Natural killer cell (primary cell): ENCODE measurements at places on chromosomes 3 and 15. TPM values are rescaled to one million over a fixed set of nuclear protein-coding genes. Genes with fewer than 3 reads are reported as not detected.
A peak's percentile ranks its signal among the peaks of the same experiment; 100 is the strongest.

GRCh38 chr3:31448035-31448881 lies 84.5 kb upstream of the STT3B start:
- DNase-seq, result peak; percentile 56
- H3K4me3 ChIP-seq, result no peak overlapping the region
- no peak overlapping the region for H3K27ac ChIP-seq
- H3K27me3 ChIP-seq, result no peaks in the 10 kb centered on the region

DNA sequence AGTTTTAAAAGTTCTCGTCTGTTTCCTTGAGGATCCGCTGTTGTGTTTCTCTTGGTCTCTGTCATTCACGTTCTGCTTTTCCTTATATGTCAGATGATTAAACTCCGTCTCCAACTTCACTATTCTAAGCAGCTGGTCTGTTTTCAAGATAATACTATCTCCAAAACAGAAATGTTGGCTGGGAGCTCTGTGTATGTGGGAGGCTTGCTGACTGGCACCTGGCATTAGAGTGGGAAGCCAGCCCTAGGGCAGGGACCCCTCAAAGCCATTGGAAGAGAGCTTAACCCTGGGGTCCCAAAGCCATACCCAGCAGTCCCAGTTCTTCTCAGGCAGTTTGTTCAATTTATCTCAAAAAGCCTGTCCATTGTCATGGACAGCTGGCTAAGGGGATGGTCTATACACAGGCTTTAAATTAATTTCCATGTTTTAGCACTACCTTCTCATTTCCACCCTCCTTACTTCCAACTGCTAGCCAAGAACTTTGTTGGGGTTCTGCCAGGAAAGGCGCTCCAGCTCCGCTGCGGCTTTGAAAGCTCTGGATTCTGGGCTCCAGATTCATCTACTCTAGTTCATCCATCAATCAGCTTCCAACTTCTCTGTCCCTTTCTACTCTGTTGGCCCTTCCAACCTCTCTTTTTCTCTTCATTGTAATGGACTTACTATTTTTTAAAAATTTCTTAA lies 9.2 kb downstream of the BTBD1 start:
- H3K27me3 ChIP-seq, result no peaks in the 10 kb centered on the region
- H3K4me3 ChIP-seq, result no peak overlapping the region
- no peaks in the 10 kb centered on the region for H3K4me1 ChIP-seq
- H3K36me3 ChIP-seq, result peaks cover 30% of the 10 kb centered on the region
- no peak overlapping the region for H3K27ac ChIP-seq

- H3K4me1 ChIP-seq, result no peaks in the 10 kb centered on the region
- no peaks in the 10 kb centered on the region for H3K36me3 ChIP-seq
- no peaks in the 10 kb centered on the region for H3K27me3 ChIP-seq
- DNase-seq, result peak; percentile 83
- H3K27ac ChIP-seq, result no peak overlapping the region
Measured at GRCh38 chr3:149120051-149120972, 9.1 kb upstream of the HPS3 start.

- H3K36me3 ChIP-seq, result peaks cover 83% of the 10 kb centered on the region
- no peak for DNase-seq
- no peaks in the 10 kb centered on the region for H3K27me3 ChIP-seq
- H3K27ac ChIP-seq, result no peak overlapping the region
Measured at GRCh38 chr3:122533931-122534334, 19.2 kb upstream of the KPNA1 start.

GRCh38 chr15:86183596-86184491 lies 104.2 kb downstream of the AGBL1 start:
- no peak overlapping the region for H3K27ac ChIP-seq
- H3K4me3 ChIP-seq, result no peak overlapping the region
- H3K4me1 ChIP-seq, result no peaks in the 10 kb centered on the region

- no peak for DNase-seq
- no peaks in the 10 kb centered on the region for H3K36me3 ChIP-seq
- no peak overlapping the region for H3K27ac ChIP-seq
- peaks cover 3% of the 10 kb centered on the region for H3K4me1 ChIP-seq
- peaks cover 3% of the 10 kb centered on the region for H3K27me3 ChIP-seq
Measured at GRCh38 chr3:126208182-126208581, 27.8 kb upstream of the ALDH1L1 start.

The SAMD7 gene
- not detected for total RNA-seq

GRCh38 chr15:70060993-70061305 lies 36.8 kb downstream of the TLE3 start:
- H3K4me1 ChIP-seq, result no peaks in the 10 kb centered on the region
- H3K36me3 ChIP-seq, result peaks cover 76% of the 10 kb centered on the region
- no peak overlapping the region for H3K4me3 ChIP-seq

- H3K27ac ChIP-seq, result no peak overlapping the region
- no peak overlapping the region for H3K4me3 ChIP-seq
- no peaks in the 10 kb centered on the region for H3K27me3 ChIP-seq
- no peaks in the 10 kb centered on the region for H3K4me1 ChIP-seq
Measured at GRCh38 chr3:107411056-107411455, 33.8 kb downstream of the CCDC54 start.

The SLC6A1 gene
- not detected for total RNA-seq

GRCh38 chr3:16239086-16239770 lies 25.5 kb downstream of the DPH3 start:
- no peak overlapping the region for H3K27ac ChIP-seq
- no peak for DNase-seq
- no peaks in the 10 kb centered on the region for H3K36me3 ChIP-seq
- no peaks in the 10 kb centered on the region for H3K4me1 ChIP-seq
- no peak overlapping the region for H3K4me3 ChIP-seq
- H3K27me3 ChIP-seq, result no peaks in the 10 kb centered on the region

DNA sequence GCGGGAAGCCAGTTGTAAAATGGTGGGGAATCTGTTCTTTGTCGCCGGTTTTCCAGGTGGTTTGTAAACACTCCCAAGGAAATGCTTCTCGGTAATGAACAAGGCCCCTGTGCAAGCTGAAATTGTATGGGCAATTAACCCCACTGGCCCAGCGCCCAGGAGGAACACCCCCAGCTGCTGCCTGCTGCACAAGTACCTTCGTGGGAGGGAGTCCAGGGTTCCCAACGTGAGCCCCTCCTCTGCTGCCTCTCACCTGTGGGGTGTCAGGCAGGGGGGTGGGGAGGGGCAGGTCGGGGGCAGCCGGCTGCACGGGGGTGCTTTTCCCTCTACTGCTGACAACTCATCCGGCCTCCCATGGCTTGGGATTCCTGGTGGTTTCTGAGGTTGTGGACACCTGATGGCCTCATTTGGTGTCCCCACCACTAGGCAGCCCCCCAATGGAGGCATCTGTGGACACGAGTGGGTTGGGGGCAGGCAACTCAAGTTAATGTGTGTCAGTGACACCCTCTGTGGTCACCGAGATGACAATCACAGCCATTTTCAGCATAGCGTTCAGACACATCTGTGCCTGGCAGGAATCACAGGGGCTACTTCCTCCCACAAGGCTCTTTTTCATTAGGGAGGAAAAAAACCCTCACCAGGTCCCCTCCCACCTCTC lies 35.6 kb upstream of the PRR23E start:
- no peak overlapping the region for H3K27ac ChIP-seq
- H3K4me1 ChIP-seq, result no peaks in the 10 kb centered on the region
- no peak overlapping the region for H3K4me3 ChIP-seq
- H3K36me3 ChIP-seq, result no peaks in the 10 kb centered on the region
- DNase-seq, result no peak

DNA sequence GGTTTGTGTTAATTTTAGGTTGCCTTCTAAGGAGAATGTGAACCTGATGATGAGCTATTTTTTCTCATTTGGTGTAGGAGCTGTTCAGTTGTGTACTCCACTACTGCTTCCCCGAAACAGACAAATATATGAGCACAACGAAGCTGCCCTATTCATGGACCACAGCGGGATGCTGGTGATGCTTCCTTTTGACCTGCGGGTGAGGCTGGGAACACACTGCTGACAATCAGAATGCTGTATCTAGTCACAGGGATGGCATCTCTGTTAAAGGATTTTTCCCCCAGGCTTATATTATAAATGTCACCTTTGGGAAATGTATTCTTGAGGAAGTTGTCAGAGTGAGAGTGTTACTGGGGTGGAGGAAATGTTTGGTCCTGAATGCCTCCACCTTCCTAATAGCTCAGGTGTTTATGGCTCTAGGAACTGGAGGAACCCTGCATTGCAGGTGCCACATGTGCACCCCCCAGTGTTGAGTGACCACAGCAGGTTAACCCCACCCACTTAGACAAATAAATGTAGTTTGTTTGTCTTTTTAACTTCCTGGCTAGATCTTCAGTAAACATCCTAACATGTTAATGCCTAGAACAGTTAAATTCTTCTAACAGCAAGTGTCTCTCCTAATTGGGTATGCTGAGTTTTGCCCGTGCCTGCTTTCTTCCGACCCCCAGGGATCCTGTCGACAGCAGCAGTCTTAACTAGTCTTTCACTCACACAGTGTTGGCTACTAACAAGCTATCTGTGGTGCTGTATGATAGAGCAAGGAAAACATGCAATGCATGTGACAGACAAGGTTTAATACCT lies 35.7 kb downstream of the SRP14 start:
- no peak overlapping the region for H3K4me3 ChIP-seq
- peaks cover 32% of the 10 kb centered on the region for H3K36me3 ChIP-seq
- DNase-seq, result no peak
- H3K4me1 ChIP-seq, result no peaks in the 10 kb centered on the region
- no peak overlapping the region for H3K27ac ChIP-seq

GRCh38 chr15:78838489-78838888 lies 27.2 kb upstream of the ADAMTS7 start:
- no peaks in the 10 kb centered on the region for H3K27me3 ChIP-seq
- no peak overlapping the region for H3K27ac ChIP-seq
- H3K4me1 ChIP-seq, result no peaks in the 10 kb centered on the region
- H3K36me3 ChIP-seq, result no peaks in the 10 kb centered on the region

GRCh38 chr3:27253831-27254230 lies 115.4 kb downstream of the NEK10 start:
- no peaks in the 10 kb centered on the region for H3K4me1 ChIP-seq
- H3K4me3 ChIP-seq, result no peak overlapping the region
- no peak for DNase-seq
- no peaks in the 10 kb centered on the region for H3K36me3 ChIP-seq

DNA sequence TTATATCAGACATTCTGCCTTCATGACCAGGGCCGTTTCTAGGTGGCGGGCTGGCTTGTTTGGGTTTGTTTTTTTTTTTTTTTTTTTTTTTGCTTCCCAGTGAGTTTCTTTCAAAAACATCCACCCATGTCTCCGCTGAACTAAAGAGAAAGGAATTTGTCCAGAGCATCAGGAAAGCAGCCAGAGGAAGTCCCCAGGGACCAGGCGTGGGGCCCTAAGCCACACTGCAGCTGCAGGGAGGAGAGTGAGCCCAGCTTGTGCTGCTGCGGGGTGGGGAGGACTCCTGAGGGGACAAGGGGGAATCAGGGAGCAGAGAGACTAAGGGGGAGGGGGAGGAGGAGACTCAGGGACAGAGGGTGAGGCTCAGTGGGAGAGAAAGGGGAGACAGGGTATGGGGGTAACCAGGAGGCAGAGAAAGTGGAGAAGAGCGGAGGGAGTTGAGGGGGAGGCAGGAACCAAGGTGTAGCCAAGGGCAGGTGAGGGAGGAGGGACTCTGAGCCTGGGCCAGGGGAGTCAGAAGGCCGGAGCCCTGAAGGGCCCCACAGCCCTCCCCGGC lies 49.5 kb downstream of the CYP11A1 start:
- no peak overlapping the region for H3K4me3 ChIP-seq
- no peak overlapping the region for H3K27ac ChIP-seq
- peaks cover 53% of the 10 kb centered on the region for H3K4me1 ChIP-seq
- H3K36me3 ChIP-seq, result no peaks in the 10 kb centered on the region
- no peak for DNase-seq

GRCh38 chr3:124652009-124652408 lies 78.2 kb upstream of the UMPS start:
- H3K27ac ChIP-seq, result peak overlapping the region; percentile 54
- H3K27me3 ChIP-seq, result no peaks in the 10 kb centered on the region
- no peaks in the 10 kb centered on the region for H3K36me3 ChIP-seq
- no peak for DNase-seq

DNA sequence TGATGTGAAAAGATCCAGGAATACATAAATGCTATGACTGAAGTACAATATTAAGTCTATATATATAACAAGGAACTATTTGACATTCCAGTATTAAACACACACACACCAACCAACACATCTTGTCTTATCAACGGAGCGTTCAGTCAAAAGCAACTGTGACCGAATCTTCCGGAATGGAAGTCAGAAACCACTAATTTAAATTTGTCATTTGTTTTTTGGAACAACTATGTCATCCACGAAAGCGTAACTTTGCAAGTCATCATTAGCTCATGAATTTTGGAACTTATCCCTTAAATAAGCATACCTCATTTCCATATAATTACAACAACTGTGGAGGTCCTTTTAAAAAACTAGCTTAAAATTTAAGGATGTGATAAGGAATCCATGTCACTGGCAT lies 5.0 kb downstream of the ZNF385D start:
- no peaks in the 10 kb centered on the region for H3K36me3 ChIP-seq
- no peak overlapping the region for H3K27ac ChIP-seq
- no peaks in the 10 kb centered on the region for H3K4me1 ChIP-seq
- no peak for DNase-seq
- no peak overlapping the region for H3K4me3 ChIP-seq

DNA sequence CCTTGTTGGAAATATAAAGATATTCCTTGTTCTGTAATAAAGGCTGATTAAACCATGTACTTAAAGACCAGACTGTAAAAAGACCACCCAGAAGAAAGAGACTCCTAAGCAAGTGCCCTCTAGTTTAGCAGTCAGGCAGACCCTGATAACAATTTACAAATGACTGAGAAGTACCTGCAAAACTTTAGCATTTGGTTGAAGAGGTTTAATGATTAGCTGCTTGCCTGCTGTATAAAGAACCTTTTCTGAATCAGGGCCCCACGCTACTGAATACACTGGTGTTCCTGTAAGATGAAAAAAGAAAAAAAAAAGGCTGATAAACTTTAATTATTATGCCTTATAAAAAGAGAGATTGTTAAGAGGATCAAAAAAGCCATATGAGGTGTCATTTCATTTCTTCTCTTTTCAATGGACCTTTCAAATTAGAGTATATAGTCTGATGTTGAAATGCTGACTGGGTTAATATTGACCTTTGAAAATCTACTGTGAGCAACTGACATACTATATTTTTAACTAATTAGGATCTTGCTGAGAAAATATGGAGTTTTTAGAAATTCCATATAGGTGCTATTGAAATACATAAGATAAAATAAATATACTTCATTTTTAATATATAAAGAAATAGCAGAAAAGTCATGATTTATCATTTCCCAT lies 33.0 kb downstream of the IFT80 start:
- no peaks in the 10 kb centered on the region for H3K36me3 ChIP-seq
- no peak for DNase-seq
- H3K4me1 ChIP-seq, result no peaks in the 10 kb centered on the region
- no peak overlapping the region for H3K4me3 ChIP-seq
- no peak overlapping the region for H3K27ac ChIP-seq
